ENCODE measurements at places on chromosomes 6 and 20.
A peak's percentile ranks its signal among the peaks of the same experiment; 100 is the strongest.

- no peaks in the 10 kb centered on the region for H3K27me3 ChIP-seq
- DNase-seq = no peak
- peaks cover 27% of the 10 kb centered on the region for H3K4me1 ChIP-seq
These were observed 618 bp downstream of the RTN4IP1 start for GRCh38 chr6:106628658-106629102.

DNA sequence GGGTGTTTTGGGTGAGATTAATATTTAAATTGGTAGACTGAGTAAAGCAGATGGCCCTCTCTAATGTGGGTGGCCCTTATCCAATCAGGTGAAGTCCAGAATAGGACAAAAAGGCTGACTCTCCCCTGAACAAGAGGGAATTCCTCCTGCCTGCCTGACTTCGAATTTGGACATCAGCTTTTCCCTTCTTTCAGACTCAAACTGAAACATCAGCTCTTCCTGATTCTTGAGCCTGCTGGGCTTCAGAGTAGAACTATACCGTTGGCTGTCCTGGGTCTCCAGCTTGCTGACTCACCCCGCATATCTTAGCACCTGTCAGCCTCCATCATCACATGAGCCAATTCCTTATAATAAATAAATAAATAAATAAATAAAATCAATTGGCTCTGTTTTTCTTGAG, 15.0 kb upstream of the TGM6 start:
- no peak overlapping the region for H3K27ac ChIP-seq
- H3K4me1 ChIP-seq = no peaks in the 10 kb centered on the region
- H3K36me3 ChIP-seq = peaks cover 4% of the 10 kb centered on the region

DNA sequence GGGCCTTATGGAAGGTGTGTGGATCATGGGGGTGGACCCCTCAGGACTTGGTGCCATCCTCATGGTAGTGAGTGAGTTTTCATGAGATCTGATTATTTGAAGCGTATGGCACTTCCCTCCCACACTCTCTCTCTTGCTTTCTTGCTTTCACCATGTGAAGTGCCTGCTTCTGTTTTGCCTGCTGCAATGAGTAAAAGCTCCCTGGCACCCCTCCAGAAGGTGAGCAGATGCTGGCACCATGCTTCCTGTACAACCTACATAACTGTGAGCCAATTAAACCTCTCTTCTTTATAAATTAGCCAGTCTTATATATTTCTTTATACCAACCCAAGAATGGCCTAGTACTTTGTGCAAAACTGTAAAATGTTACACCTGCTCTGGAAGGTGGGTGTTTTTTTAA, 396.8 kb upstream of the HS3ST5 start:
- no peak overlapping the region for H3K4me3 ChIP-seq
- no peaks in the 10 kb centered on the region for H3K27me3 ChIP-seq

DNA sequence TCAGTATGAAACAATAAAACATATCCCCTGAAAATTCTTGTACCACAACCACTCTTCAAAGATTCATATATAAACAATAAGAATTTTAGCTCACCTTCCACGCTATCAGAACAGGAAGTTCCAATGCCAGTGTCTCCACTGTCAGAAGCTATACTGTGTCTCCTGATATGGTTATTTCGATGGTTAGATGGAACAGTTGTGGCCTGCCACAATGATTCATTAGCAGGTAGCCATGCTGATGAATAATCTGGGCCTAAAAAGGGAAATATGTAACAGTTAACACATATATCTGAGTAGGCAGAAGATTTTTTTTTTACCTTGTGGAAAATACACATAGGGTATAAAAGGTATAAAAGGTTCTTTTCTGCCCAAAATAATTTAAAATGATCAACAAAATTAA, 19.0 kb downstream of the CEP85L start:
- H3K4me3 ChIP-seq = no peak overlapping the region
- H3K4me1 ChIP-seq = peaks cover 79% of the 10 kb centered on the region
- no peak overlapping the region for H3K27ac ChIP-seq
- no peak for DNase-seq
- no peaks in the 10 kb centered on the region for H3K27me3 ChIP-seq

- H3K36me3 ChIP-seq = no peaks in the 10 kb centered on the region
- H3K27ac ChIP-seq = no peak overlapping the region
- no peaks in the 10 kb centered on the region for H3K27me3 ChIP-seq
- no peak for DNase-seq
- peaks cover 10% of the 10 kb centered on the region for H3K4me1 ChIP-seq
- no peak overlapping the region for H3K4me3 ChIP-seq
These were observed 610 bp downstream of the PSORS1C1 start for GRCh38 chr6:31114970-31115849.

GRCh38 chr6:85402922-85403321, 47.0 kb upstream of the NT5E start:
- no peak for DNase-seq
- H3K36me3 ChIP-seq = no peaks in the 10 kb centered on the region
- no peak overlapping the region for H3K4me3 ChIP-seq
- peaks cover 35% of the 10 kb centered on the region for H3K4me1 ChIP-seq

- H3K36me3 ChIP-seq = no peaks in the 10 kb centered on the region
- no peaks in the 10 kb centered on the region for H3K27me3 ChIP-seq
- H3K27ac ChIP-seq = peak overlapping the region; percentile 38
- H3K4me3 ChIP-seq = no peak overlapping the region
These were observed 7.2 kb downstream of the BMP5 start for GRCh38 chr6:55868176-55868575.

DNA sequence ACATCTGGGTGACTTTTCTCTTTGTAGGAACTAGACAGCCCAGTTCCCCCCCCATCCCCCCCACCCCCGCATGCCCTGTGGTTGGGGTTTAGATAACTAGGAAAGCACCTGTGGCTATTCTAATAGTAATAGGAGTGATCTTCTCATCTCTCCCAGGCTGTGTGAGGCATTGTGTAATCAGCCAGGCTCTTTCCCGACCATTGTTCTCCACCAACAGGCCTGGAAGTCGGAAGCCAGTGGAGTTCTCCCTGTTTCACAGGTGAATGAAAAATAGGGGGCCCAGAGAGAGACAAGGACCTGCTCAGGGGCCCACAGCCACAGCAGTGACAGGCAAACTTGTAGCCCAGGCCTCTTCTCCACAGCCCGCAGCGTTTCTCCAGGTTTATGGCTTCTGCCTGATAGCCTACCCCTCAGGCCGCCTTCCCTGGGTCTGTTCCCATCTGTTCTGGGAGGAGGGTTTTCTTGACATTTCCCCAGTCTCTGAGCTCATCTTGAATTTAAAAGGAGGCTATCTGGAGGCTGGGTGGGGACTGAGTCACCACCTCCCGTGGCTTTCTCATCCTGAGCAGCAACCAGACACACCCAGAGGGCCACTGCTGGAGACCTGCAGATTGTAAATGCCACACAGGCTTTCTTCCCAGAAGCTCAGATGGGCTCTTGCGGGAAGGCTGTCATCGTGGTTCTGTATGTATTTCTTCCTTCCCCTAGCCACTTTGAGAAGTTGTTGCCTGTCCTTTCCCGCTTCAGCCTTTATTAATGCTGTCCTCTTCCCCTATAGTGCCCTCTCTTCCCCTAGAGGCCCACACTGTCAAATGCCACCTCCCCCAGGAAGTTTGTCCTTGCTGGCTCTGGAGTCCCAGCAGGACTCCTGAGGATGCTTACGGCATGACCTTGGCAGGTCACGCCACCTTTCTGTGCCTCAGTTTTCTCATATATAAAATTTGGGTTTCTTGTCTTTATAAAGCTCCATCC, 75.9 kb upstream of the MYL9 start:
- DNase-seq = peak; percentile 63
- H3K36me3 ChIP-seq = no peaks in the 10 kb centered on the region
- H3K4me3 ChIP-seq = peak overlapping the region; percentile 67
- H3K27ac ChIP-seq = peak overlapping the region; percentile 85
- peaks cover 76% of the 10 kb centered on the region for H3K4me1 ChIP-seq

DNA sequence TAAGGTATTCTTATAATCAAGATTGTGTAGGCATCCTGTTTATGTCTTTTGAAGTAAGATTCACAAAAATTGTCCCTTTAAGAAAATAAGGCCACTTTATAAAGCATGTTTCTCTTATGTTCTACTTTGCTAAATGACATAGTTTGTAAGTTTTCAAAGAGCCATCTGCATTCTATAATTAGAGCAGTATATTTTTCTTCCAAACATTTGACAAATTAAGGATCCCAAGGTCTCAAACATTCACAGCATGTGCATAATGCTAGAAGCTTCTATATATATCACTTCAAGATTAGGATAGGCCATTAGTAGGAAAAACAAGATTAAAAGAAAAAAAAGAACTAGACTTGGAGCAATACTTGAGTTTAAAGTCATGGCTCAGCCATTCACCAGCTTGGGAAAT, 55.9 kb upstream of the DOK5 start:
- DNase-seq = no peak
- H3K4me1 ChIP-seq = no peaks in the 10 kb centered on the region
- H3K36me3 ChIP-seq = no peaks in the 10 kb centered on the region
- H3K27me3 ChIP-seq = no peaks in the 10 kb centered on the region

GRCh38 chr20:61448386-61448785, 196.3 kb downstream of the CDH4 start:
- H3K36me3 ChIP-seq = no peaks in the 10 kb centered on the region
- no peaks in the 10 kb centered on the region for H3K4me1 ChIP-seq
- H3K27ac ChIP-seq = no peak overlapping the region
- no peak for DNase-seq
- H3K4me3 ChIP-seq = no peak overlapping the region
- no peaks in the 10 kb centered on the region for H3K27me3 ChIP-seq

GRCh38 chr20:52031563-52032303, 159.8 kb downstream of the ZFP64 start:
- H3K4me3 ChIP-seq = peak overlapping the region; percentile 55
- peaks cover 25% of the 10 kb centered on the region for H3K4me1 ChIP-seq
- no peaks in the 10 kb centered on the region for H3K36me3 ChIP-seq
- no peaks in the 10 kb centered on the region for H3K27me3 ChIP-seq

- no peaks in the 10 kb centered on the region for H3K27me3 ChIP-seq
- no peak overlapping the region for H3K4me3 ChIP-seq
- no peak for DNase-seq
- no peaks in the 10 kb centered on the region for H3K36me3 ChIP-seq
These were observed 881.9 kb downstream of the QKI start for GRCh38 chr6:164296411-164296810.

- no peak overlapping the region for H3K27ac ChIP-seq
- H3K4me1 ChIP-seq = peaks cover 12% of the 10 kb centered on the region
- H3K27me3 ChIP-seq = no peaks in the 10 kb centered on the region
- no peak overlapping the region for H3K4me3 ChIP-seq
- peaks cover 2% of the 10 kb centered on the region for H3K36me3 ChIP-seq
- no peak for DNase-seq
These were observed 77.1 kb upstream of the ADTRP start for GRCh38 chr6:11855743-11856142.

DNA sequence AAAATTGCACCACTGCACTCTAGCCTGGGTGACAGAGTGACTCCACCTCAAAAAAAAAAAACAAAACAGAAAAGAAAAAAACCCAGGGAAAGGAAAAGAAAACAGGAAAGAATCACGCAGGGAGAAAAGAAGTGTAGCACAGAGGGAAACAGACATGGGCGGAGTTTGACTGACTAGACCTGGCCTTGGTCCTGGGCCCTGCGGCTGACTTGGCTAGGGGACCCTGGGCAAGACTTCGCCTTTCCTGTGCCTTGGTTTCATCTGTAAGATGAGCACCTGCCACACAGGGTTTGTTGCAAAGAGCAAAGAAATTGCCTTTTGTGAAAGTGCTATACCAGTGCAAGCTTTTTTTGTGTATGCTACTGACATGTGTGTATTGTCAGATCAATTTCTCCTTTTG, 71.3 kb upstream of the KCNG1 start:
- H3K36me3 ChIP-seq = no peaks in the 10 kb centered on the region
- H3K27ac ChIP-seq = no peak overlapping the region
- H3K4me3 ChIP-seq = no peak overlapping the region
- no peak for DNase-seq
- H3K27me3 ChIP-seq = peaks cover 73% of the 10 kb centered on the region

DNA sequence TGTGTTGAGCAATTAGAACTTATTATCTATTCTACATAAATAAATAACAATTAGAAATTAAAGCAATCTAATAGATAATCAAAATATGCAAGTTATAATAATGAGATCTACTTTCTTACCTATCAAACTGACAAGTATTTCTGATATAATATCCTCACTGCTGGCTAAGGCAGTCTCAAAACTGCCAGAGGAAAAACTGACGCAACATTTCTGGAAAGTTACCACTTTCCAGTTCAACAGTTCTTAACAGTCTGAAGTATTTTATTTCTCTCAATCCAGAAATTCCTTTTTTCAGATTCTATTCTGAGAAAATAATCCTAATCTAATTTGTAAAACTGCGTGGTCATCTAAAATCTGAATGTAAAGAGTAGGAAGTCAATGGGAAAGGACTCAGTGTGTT, 121.0 kb downstream of the TRDN start:
- no peak for DNase-seq
- H3K4me1 ChIP-seq = no peaks in the 10 kb centered on the region
- no peak overlapping the region for H3K4me3 ChIP-seq
- no peaks in the 10 kb centered on the region for H3K36me3 ChIP-seq

GRCh38 chr6:115612796-115613479, 447.8 kb downstream of the FRK start:
- no peak for DNase-seq
- H3K36me3 ChIP-seq = no peaks in the 10 kb centered on the region
- no peak overlapping the region for H3K27ac ChIP-seq
- H3K27me3 ChIP-seq = no peaks in the 10 kb centered on the region
- H3K4me3 ChIP-seq = no peak overlapping the region
- H3K4me1 ChIP-seq = no peaks in the 10 kb centered on the region

GRCh38 chr6:1757131-1757530, 147.4 kb downstream of the FOXC1 start:
- no peak overlapping the region for H3K27ac ChIP-seq
- no peaks in the 10 kb centered on the region for H3K4me1 ChIP-seq
- DNase-seq = no peak
- no peak overlapping the region for H3K4me3 ChIP-seq
- H3K36me3 ChIP-seq = peaks cover 10% of the 10 kb centered on the region

Data from activated T-cell treated with anti-CD3 and anti-CD28 coated beads, Interleukin-2, amount 50 U/mL, for 72 hours (primary cell).